ENCODE measurements at places on chromosomes 2 and 18.

DNA sequence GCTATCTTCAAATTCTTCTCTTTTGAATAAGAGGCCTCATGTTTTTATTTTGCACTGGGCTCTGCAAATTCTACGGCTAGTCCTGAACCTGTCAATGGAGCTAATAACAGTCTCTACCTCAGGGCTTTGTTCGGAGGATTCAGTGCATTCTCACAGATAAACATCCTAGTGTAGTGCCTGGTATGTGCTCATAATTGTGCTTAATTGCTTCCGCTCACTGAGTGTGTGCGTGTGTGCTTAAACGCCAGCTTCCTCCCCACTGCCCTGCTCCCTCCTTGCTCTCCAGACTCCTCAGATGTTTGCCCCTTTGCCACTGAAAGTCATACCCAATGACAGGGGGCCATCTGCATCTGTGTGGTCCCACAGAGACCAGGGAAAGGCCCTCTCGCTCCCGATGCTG lies 6.7 kb downstream of the GYPC start:
- DNase-seq, result no peak

DNA sequence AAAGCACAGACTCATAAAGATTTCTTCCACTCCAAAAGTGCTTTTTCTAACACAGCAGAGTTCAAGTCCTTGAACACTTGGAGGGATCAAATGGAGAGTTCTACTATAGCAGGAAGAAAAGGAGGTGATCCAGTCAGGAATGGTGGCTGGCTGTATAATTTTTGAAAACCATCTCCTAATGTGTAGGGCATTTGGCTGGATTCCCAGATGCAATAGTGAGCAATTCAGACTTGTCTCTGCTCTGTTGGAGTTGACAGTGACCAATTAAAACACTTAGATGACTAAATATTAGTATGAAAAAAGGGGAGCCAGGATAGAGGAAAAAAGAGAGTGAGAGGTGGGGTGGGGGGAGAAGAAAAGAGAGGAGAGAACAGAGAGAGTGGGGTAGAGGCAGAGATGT lies 5.3 kb upstream of the G6PC2 start:
- DNase-seq, result no peak

GRCh38 chr2:236915726-236916125 lies 170.0 kb upstream of the COPS8 start:
- no peak for DNase-seq

- DNase-seq, result no peak
Observed at GRCh38 chr2:88807237-88807962, 115.9 kb downstream of the RPIA start.

GRCh38 chr2:123916531-123916930 lies 108.6 kb upstream of the CNTNAP5 start:
- no peak for DNase-seq

- DNase-seq, result no peak
Observed at GRCh38 chr2:26438526-26438925, 36.8 kb downstream of the DRC1 start.

DNA sequence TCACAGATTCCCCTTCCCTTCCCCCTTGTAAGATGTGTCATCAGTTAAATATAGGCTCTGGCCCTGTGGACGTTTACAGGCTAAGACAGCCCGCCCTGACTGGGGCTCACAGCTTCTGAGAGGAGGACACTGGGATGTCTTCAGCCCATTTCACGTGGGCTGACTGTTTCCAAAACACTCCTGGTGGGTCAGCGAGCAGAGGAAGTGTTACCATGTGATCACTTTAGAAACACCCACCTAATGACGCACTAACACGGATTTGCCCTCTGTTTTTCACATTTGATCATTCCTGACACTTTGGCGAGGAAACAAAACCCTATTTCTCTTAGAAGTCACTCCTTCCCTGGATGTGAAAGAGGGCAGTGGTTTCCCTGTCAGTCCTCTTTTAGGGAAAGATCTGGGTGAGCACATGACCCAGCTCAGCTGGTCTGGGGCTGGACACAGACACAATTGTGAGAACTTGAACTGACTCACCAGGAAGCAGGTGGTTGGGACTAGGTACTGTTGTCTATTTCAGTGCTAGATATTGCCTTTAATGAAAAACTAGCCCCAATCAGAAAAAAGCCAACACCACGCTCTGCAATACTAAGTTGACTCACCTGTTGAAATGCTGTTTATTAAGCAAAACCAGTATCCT lies 38.8 kb downstream of the BMP10 start:
- peak; percentile 56 for DNase-seq

GRCh38 chr2:112636605-112637288 lies 9.0 kb upstream of the SLC20A1 start:
- no peak for DNase-seq

DNA sequence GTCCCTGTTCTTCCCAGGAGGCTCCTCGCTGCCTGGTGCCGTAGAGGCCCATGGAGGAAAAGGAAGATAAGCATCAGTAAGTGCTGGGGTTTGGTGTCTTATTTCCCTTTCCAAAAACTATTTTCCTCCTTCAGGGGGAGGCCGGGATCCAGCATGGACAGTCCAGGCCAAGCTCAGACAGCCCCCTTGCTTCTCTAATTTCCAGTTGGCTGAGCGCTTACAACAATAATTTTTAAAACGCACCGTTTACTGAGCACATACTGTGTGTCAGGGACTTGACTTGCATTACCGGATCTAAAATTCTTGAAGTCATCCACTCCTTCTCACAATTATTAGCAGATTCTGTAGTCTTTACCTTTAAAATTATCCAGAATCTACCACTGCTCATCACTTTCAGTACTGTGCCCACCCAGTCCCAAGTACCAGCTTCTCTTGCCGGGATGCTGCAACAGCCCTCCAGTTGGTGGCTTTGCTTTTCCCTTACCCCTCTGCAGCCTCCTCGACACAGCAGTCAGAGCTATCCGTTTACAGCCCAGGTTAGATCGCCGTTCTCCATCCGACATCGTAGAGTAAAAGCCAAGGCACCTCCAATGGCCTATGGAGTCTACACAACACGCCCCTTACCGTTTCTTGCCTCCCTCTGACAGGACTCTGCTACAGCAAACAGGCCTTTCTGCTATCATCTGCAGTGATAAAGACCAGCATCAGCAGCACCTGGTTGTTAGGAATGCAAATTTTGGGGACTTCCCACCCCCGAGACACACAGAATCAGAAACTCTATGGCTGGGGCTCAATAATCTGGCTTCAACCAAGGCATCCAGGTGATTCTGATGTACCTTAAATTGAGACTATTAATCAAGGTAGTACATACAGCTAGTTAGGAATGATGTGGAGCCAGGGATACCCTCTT lies 75.2 kb upstream of the TSPYL6 start:
- DNase-seq, result no peak

GRCh38 chr2:36582538-36582937 lies 15.4 kb downstream of the FEZ2 start:
- no peak for DNase-seq

DNA sequence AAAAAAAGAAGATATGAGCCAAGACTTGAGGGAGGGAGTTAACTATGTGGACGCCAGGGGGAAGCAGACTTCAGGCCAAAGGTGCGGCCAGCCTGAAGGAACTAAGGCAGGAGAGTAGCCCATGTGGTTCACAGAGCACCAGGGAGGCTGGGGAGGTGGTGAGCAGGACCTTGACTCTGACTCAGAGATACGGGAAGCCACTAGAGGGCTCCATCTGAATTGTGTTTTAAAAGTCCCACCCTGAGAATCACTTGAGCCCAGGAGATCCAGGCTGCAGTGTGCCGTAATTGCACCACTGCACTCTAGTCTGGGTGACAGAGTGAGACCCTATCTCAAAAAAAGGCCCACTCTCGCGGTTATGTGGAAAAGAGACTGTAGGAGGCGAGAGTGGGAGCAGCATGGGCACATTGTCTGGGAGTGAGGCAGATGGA lies 12.3 kb downstream of the CEP192 start:
- DNase-seq, result peak; percentile 80

DNA sequence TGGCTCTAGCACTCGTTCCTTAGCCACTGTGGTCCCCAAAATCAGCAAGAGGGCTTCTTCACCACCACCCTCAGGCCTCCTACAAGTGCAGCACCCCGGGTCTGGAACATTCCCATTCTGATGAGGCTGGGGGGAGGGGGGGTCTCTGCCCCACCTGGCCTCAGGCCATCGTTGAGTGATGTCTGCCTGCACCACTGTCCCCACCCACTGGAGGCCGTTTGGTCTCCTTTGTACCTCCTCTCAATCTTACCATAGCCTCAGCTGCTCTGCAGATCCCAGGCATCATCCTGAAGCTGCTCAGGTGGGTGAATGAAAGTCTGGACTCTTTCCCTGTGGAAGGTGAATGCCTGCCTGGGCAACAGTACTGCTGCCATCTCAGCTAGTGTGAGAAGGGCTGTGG lies 42.3 kb downstream of the WDR75 start:
- no peak for DNase-seq

DNA sequence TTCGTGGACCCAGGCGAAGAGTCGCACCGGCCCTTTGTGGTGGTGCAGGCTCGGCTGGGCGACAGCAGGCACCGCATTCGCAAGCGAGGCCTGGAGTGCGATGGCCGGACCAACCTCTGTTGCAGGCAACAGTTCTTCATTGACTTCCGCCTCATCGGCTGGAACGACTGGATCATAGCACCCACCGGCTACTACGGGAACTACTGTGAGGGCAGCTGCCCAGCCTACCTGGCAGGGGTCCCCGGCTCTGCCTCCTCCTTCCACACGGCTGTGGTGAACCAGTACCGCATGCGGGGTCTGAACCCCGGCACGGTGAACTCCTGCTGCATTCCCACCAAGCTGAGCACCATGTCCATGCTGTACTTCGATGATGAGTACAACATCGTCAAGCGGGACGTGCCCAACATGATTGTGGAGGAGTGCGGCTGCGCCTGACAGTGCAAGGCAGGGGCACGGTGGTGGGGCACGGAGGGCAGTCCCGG lies 3.5 kb downstream of the INHBB start:
- no peak for DNase-seq

GRCh38 chr2:231123362-231123898 lies 1.4 kb downstream of the HTR2B start:
- DNase-seq, result peak; percentile 52

GRCh38 chr2:176380341-176380740 lies 111.1 kb downstream of the MTX2 start:
- no peak for DNase-seq

DNA sequence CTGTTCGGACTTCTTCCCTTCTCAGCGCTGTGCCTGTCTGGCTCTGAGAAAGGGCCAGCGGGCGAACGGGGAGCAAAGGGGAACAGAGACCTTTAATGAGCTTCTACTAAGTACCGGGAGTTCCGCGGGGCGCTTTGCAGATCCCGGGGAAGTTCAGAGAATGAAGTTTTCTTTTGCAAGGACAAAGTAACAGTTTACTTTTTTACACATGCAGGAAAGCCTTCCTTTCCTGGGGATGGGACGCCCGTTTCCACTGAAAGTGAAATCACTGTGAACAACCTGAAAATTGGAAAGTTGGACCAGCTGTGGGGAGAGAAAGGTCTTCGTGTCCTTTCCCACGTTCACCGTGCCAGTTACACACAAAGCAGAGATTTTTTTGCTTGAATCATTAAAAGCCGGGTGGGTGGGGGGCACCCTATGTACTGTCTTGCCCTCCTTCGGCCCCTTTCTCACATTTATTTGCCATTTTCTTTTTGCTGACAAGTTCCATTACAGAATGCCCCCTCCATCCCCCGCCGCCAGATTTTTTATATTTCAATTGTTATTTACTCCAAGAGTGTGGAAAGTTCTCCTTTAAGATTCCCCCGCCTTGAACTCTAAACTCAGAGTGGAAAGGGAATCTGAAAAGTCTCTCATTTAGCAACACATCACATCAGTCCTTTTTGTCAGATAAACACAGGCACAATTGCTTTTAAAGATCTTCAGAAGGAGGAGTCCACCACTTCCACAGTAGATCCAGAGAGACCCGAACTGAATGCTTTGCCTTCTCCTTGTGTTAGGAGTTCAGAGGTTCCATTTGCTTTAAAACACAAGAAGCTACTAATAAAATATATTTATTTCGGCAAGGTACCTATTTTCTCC lies 1.1 kb upstream of the FN1 start:
- peak; percentile 63 for DNase-seq

DNA sequence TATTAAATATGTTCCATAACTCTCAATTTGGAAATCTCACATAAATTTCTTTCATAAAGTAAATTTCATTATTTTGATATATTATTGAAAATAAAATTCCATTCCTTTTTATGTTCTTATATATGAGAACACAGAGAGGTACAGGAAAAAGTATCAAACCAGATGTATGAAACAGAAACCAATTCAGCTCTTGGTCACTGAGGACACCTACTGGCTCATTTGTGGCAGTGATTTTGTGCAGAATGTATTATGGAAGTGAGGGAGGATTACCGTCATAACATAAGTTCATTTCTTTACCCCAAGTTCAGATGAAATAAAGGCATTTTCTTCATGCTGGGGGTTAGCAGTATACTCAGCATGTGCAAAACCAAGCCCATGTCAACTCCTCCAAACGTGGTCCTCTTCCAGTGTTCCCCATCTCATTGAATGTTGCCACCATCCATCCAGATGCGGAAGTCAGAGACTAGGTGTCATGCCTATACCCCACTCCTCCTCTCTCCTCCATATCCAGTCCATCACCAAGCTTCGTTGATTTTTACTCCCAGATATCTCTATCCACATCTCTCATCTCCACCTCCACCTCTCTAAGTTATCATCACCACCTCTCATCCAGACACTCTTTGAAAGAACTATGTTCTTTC lies 41.7 kb upstream of the MALL start:
- peak; percentile 81 for DNase-seq

DNA sequence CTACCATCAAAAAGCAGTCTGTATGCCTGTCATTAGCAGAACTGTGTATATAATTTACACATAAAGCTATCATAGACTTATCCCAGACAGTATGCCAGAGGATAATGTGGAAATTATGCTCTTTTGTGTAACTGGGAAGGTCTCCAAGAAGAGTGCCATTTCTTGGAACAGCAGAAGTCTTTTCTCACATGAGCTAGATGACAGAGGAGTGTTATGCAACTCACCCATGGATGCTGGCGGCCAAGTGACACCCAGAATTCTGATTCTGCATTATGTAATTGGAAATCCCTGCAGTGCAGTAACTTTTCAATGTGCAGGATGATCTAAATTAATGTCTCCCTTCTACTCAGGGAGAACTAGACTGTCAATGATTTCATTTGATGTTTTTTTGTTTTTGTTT lies 160.0 kb downstream of the UBE2E3 start:
- peak; percentile 20 for DNase-seq

DNA sequence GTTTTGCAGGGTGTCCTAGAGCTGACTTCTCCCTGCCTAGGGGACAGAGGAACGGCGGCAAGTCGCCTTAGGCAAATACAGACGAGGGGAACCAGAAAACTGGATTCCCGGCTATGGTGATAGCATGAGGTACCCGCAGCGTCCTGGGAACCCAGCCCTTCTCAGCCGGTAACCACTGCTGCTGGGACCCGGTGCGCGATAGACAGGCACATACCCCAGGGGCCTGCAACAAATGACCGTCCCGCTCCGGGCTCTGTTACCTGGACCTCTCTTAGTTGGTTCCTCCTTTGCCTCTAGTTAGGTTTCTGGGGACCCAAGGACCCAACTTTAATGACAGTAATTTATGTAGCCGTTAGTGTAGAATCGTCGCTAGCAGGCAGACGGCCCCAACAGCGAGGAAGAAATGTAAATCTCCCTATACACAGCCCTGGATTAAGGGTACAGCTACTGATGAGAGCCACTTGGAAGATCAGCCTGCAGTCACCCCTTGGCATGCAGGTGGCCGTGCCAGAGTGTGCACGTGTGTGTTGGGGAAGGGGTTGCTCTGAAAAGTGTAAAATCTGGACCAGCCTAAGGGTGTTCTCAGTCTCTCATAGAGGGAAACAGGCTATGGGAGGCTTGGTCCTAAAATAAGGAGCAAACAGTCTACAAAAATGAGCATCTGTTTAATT lies 819 bp upstream of the SERPINE2 start:
- no peak for DNase-seq
